ENCODE measurements at places on chromosomes 5 and 9.

DNA sequence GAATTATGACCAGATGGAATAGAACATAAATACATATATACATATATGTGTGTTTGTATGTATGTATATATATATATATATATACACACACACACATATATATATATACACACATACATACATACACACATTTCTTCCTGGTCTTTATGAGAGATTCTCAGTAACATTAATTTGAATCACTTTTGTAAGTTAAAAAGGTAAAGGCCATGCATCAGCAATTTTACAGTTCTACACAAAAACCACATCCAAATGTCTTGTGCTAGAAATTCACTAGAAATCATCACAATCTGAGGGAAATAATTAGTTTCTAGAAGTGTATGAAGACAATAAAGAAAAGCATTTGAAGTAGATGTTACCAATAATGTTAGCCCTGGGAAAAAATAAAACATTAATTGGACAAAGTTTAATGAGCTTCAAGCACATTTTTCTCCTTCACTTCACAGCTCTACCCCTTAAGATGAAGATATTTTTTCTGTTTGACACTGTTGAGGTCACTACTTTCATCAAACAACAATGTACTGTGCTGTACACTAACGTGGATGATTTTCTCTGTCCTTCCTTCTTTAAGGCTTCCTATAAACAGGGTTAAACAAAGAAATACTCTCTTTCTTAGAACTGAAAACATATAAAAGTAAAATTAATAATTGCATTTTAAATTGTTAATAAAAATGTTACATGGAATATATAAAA, 189.2 kb upstream of the NR4A3 start:
- no peak for DNase-seq

DNA sequence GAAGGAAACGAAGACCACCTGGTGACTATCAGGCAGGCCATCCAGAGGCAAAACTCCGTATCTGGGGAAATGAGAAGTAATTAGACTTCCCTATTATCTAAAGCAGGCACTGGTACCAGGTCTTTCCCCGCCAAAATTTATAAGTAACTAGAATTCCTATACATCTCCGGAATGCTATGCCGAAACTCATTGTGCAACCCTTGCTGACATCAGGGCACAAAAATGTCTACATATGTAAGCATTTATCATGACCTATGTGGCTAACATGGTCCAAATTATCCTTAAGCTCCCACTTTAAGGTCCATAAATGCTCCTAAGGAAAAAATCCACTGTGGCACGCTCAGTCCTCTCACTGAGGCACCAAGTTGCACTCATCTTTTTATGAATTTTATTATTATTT, 17.8 kb downstream of the ACTL7B start:
- peak; percentile 56 for DNase-seq

DNA sequence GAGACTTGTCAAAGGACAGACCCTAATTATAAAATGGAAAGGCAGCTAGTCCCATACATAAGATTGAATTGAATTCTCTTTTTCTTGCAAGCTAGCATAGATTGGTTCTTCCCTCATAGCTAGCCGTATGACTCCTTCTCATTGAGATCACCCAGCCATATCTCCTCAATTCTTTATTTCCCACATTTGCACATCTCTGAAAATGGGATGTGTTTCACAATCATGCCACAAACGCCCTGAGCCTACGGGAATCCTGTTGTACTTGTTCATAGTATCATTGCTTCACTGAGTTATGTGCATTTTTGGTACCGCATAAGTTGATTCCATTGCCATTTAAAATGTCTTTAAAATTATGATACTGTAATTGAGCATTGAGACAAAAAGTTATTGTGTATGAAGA, 90.5 kb downstream of the PCSK1 start:
- DNase-seq: no peak

DNA sequence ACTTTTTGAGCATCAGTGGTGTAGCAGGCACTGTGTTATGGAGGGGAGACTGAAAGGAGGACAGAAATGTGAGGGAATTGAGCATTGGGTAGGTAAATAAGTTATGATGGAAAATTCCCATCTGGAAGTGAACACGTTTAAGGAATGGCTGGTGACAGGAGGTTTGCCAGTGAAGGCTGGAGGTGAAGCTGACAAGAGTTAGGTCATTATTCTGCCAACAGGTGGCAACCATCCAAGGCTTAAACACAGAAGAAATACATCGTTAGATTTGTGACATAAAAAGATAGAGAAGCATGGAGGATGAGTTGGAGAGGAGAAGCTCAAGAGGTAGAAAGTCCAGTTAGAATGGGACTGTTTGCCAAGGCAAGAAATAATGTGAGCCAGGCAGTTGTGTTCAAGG, 455.3 kb upstream of the SGCD start:
- DNase-seq: no peak

- DNase-seq: no peak
These were observed 30.1 kb upstream of the HAPLN1 start for GRCh38 chr5:83750749-83751148.

DNA sequence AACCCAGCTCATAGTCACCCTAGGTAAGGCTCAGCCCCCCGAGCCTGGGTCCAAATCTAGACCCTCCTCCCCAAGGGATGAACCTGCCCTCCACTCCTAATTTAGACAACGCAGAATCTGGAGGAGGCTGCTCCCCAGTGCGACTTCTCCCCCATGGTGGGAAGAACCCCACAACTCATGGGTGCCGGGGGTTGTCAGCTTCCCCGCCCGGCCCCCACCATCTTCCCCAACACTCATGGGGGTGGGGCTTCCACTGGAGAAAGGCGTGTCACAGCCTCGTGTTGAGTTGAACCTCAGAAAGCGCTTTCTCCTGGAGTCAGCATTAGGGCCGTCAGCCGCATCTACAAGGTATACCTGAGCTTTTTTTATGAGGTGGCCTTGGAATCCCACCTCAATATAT, 66.9 kb downstream of the IRX2 start:
- no peak for DNase-seq

GRCh38 chr5:146068977-146069779, 36.2 kb downstream of the PLAC8L1 start:
- DNase-seq: no peak

- DNase-seq: peak; percentile 69
These were observed 23.0 kb downstream of the RFX3 start for GRCh38 chr9:3502560-3503398.

- peak; percentile 17 for DNase-seq
These were observed 61.7 kb downstream of the MRPL36 start for GRCh38 chr5:1737790-1738405.

- DNase-seq: no peak
These were observed 13.3 kb upstream of the NKD2 start for GRCh38 chr5:995318-995717.

DNA sequence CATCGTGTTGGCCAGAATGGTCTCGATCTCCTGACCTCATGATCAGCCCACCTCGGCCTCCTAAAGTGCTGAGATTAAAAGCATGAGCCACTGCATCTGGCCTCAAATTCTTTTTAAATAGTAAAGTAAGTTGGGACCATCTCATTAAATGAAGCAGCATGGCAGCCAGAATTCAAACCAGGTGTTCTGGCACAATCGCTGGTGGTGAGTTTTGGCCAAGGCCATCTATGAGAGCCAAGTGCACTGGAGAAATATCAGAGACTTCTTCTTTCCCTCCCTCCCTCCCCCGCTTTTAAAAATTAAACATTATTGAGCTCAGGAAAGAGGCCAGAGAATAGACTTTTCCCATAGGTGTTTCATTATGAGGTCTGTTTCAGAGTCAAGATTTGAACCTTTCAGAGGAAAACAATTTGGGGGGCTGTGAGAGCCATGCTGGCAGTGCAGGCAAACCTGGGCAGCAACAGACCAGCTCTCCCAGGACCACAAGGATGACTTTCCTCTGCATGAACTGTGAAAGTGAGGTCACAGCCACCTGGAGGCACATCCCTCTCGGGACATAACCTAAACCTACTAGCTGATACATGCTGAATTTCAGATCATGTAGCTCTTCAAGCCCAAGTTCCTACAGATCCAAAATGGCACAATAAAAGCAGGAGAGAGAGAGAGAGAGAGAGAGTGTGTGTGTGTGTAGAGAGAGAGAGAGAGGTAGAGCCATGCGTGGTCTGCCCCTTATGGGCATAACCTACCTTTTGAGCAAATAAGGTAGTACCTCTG, 94.6 kb upstream of the DMRT1 start:
- DNase-seq: no peak

- DNase-seq: peak; percentile 49
These were observed at the start of gene PCDHGB1 for GRCh38 chr5:141349917-141350619. Gene PCDHGB1, plus strand, starts transcription at chr5:141350099. Its CDS starts 162 bp downstream, at chr5:141350261.

DNA sequence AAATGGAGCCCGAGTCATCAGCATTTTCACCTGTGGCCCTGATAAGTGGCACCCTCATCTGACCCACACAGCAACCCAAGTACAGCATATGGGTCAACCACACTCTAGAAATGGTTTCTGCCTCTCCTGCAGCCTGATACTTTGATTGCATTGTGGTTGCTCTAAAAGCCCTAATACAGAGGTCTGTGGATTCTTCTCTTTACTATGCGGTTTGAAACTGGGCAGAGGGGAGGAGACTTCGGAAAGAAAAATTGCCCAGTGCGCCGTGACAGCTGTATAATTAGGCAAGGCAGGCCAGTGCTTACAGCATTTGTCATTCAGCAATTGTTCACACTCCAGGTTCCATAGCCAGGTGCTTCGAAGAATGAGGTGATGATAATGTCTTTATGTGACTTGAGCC, 361.0 kb downstream of the NFIB start:
- no peak for DNase-seq

- no peak for DNase-seq
These were observed 91.0 kb downstream of the OLFM1 start for GRCh38 chr9:135178498-135178897.

DNA sequence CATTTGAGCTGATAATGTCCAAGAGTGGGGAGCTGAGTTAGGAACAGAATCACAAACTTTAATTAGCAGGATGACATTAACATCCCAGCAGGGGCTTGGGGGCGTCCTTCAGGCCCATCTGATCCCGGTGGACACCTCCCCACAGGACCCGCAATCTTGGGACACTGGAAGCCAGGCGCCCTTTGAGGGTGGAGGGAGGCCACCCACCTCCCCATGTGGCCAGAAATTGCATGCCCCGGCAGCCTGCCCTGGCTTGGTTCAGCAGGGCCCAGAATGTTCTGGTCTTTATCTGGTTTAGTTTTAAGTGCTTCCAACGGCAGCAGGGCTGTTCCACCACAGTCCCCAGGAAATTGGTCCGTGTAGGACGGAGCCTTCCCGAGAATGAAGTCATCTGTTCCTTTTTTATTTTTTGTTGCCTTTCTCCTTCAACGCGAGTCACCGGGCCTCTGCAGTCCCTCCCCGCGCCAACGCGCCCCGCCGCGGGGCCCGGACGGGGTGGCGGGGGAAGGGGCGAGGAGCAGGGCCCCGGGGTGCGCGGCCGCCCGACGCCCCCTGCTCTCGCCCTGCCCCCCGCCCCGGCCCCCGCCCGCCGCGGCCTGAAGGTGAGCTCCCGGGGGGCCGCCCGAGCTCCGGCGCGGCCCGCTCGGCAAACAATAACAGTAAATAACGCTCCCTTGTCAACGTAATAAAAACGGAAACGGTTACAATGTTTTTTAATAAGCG, 207.9 kb downstream of the C9orf50 start:
- DNase-seq: peak; percentile 75

GRCh38 chr5:32446630-32447029, 2.1 kb upstream of the ZFR start:
- no peak for DNase-seq

- no peak for DNase-seq
These were observed 37.1 kb downstream of the PPARGC1B start for GRCh38 chr5:149767281-149767550.

DNA sequence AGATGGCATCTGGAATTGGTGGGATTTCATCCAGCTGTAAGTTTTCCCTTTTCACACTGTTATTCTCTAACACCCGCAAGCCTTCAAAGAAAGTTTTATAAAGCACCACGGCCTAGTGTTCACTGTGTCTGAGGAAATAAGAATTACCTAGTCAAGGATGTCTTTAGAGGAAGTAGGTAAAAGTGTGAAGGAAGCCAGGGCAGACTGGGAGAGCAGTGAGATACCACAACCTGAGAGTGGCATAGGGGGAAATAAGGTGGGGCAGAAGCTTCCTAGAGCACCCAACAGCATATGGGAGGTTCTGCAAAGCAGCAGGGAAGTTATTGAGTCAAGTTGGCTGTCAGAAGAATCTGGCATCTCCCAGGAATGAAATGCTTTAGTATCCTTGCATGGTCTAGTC, 241.2 kb downstream of the CETN3 start:
- DNase-seq: no peak

- no peak for DNase-seq
These were observed 2.0 kb downstream of the NMUR2 start for GRCh38 chr5:152403046-152403445.

- DNase-seq: no peak
These were observed 542 bp downstream of the GGTA1 start for GRCh38 chr9:121499177-121499426.

GRCh38 chr5:132410451-132411303, 41.2 kb downstream of the SLC22A5 start:
- peak; percentile 80 for DNase-seq

- DNase-seq: peak; percentile 24
These were observed 30.9 kb upstream of the CDK20 start for GRCh38 chr9:88005240-88005639.
